Mesenchymal stem cell (in vitro differentiated cells and primary cell): ENCODE measurements at places on chromosomes 1 and 21.

- peak; percentile 91 for DNase-seq
These were observed 38.2 kb downstream of the PRKCZ start for GRCh38 chr1:2088458-2088857.

- DNase-seq, result peak; percentile 40
These were observed 132.9 kb downstream of the SYF2 start for GRCh38 chr1:25099343-25099951.

- DNase-seq, result no peak
These were observed 87.3 kb upstream of the IFFO2 start for GRCh38 chr1:19043579-19044443.

- DNase-seq, result peak; percentile 97
These were observed 1.3 kb upstream of the S100A10 start for GRCh38 chr1:151994956-151995355.

DNA sequence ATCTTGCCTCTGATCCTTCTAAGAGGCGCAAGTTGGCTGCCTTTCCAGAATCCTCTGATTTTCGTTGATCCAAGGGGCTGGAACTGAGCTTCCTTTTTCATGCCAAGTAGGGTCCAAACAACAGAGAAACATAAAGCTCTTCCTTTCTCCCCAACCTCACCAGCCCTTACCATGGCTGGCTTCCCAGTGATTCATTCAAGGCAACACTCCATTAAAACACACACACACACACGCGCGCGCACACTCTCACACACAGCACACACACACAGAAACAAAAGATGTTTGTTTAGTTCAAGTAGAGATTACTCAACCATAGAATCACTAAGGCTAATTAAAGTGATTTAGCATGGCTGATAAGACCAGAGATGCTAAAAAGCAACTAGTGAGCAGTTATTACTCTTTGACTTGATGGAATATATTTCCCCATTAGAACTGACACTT, 13.0 kb upstream of the GUCA2A start:
- DNase-seq, result peak; percentile 85

DNA sequence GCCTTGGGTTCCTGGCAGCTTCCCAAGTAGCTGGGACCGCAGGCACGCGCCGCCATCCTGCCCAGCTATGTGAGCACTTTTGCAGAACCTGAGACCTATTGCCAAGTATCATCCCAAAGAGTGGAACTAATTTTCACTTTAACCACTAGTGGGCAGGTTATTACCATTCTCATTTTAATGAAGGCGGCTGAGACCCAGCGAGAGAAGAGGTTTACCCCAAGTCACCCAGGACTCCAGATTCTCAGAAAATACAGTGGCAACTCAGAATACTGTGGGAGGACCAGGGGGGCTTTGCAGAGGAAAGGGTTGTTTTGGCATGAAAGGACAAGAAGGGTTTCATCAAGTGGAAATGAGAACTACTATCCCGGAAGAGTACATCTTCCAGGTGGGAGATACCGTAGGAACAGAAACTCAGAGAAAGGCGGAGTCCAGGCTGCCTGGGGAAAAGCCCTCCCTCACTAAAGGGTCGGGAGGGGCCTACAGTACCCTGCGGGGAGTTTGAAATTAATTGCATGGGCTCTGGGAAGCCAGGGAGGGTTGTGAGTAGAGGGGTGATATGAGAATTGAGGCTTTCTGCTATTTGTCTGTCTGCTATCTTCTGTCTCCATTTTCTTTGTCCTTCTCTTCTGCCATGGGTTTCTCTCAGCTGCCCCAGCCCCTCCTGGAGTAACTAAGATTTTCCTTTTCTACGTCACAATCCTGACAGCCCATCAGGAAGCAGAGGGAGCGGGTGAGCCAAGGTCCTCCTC, 7.2 kb upstream of the SEMA4A start:
- peak; percentile 92 for DNase-seq

GRCh38 chr1:219380463-219380862, 206.8 kb downstream of the LYPLAL1 start:
- no peak for DNase-seq

GRCh38 chr1:182962554-182963115, 9.7 kb upstream of the SHCBP1L start:
- peak; percentile 92 for DNase-seq

- no peak for DNase-seq
These were observed 5.5 kb downstream of the CAPN2 start for GRCh38 chr1:223717695-223718363.

GRCh38 chr1:115144176-115144575, 54.9 kb upstream of the TSPAN2 start:
- DNase-seq, result no peak

- no peak for DNase-seq
These were observed 13.3 kb downstream of the ATF6 start for GRCh38 chr1:161779393-161779792.

DNA sequence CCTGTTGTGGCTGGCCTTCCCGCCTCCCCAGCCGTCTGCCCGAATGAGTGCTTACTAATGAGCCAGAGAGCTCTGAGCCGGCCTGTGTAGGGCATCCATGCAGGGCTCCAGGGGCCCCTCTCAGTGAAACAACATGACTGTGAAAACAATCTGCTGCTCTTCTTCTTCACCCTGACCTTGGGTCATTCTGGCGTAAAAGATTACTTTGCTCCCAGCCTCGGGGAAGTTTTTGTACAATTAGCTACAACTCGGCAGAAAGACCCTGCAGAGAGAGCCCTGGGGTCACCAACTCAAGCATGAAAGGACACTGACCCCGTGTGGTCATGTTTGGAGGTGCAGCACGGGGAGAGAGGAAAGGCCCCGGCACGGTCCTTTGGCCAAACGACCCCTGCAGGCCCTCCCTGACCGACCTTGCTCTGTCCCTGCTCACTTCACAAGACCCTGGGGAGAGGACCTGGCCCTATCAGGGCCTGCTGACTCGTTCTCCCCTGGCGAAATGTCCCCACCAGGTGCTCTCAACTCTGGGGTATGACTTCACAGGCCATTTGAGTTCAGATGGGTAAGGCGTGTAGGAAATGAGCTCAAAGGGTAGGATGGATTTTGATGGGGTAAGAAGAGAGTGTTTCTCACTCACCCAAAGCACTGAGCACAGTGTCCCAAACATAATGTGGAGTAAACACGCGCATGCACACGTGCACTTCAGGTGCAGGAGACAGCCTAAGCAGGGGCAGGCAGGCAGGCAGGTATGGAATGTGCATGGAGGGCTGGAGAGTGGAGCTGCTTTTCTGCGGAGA, 22.9 kb upstream of the FAM20B start:
- DNase-seq, result peak; percentile 80

GRCh38 chr1:238161955-238162354, 271.2 kb upstream of the ZP4 start:
- no peak for DNase-seq

DNA sequence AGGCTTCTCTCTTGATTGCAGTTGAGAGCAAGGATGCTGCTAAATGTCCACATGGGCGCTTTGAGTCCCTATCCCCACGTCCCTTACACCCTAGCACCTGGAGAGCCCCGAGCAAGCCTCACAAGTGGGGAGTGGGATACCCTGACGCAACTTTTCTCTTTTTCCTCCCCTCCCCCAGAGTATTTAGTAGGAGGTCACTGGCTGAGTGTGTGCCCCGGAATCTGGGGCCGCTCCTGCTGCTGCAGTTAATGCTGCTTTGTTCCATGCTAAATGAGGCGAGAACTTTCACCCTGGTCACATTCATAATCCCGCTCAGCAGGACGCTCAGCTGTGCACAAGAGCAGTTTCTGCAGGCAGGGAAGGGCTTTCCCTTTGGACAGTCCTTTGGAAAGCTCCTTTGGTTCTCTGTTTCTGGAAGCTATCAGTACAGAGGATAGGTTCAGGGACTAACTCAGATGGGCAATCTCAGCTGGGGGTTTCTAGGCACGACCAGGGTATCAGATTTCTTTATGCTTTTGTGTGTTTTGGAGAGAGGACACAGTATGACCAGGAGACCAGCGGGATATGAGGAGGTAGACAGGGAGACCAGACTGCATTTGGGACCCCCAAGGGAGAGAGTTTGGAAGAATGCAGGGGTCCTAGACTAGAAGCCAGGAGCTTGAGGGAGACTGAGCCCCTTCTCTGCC, 75.9 kb downstream of the NOS1AP start:
- DNase-seq, result peak; percentile 36

DNA sequence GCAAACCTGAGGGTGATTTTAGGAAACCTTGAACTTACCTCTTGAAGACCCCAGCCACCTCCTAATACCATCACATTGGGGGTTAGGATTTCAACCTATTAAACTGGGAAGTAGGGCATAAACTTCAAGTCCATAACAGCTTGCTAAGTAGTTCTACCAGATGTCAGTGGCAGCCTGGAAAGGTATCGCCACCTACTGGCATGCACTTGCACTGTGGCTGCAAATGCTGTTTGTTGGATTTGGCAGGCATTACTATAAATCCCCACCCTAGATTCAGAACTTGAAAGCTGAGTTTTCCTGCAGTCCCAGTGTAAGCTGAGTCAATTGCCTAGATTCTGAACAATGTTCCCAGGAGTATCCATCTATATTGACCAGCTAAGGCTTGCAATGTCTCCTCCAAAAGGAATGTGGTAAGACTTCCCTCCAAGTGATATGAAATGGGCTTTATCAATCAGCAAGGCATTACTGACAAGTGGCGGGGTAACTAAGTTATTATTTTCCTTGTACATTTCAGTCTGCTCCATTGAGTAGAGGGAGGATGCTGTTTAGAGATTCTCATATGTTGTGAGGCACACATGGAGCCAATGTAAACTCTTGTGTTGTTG, 474.5 kb downstream of the PTPRC start:
- peak; percentile 65 for DNase-seq

- DNase-seq, result no peak
These were observed 176.5 kb upstream of the RUNX1 start for GRCh38 chr21:35225573-35225972.

GRCh38 chr1:188584119-188584518, 1755.4 kb downstream of the PLA2G4A start:
- DNase-seq, result no peak
